ENCODE measurements at places on chromosomes 12 and 14. TPM values are rescaled to one million over a fixed set of nuclear protein-coding genes. Genes with fewer than 3 reads are reported as not detected.

GRCh38 chr14:99147366-99147740 lies 124.6 kb downstream of the BCL11B start:
- DNase-seq, result no peak

DNA sequence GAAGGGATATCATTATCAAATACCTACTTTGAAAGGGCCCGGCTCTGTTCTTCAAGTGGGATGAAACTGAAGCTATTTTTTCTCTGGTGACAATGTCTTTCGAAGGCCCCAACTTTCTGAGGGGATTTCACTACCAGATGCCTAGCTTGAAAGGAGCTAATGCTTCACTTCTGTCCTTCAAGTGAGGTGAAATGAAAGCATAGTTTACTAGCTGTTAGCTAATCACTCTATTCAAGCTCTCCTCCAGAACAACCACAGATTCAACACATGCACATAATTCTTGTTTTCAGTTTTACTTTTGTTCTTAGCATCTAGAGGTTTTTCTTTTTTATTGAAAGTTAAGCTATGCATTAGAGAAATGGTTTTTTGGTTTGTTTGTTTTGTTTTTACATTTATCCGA lies 571.4 kb downstream of the NOVA1 start:
- DNase-seq, result no peak

DNA sequence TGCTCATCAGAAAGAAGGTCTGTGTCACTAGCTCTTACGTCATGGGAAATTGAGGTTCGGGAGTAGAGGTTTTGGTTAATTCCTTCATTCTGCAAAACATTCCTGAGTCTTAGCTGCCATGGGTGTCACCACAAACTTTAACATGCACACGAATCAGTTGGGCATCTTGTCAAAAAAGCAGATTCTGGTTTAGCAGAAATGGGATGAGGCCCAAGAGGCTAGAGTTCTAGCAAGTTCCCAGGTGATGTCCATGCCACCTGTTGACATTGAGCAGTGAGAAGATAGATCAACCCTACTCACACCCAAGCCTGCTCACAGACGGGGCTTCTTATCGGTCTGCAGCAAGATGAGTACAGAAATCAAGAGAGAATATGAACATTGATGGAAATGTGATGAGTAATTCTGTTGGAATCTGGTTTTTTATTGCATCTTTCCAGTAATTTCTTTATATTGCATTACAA lies 11.7 kb upstream of the RIN3 start:
- DNase-seq, result no peak

DNA sequence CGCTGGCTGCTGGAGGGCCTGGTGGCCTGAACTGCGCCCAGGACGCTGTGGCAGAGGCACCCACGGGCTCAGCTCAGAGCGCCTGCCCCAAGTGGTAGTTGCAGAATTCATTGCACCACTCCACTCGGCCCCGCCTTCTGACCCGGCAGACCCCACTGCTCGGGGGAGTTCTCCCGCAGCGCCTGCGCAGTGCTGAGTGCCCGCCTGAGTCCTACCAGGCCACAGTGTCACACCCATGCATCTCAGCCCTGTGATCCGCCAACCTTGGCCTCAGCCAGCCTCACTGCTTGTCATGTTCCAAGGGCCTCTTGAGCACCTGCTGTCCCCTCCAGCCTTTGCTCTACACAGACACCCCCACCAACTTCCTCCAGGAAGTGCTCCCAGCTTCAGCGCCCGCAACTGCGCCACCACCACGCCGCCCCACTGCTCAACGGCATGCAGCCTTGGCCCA lies 12.2 kb downstream of the DEGS2 start:
- no peak for DNase-seq

DNA sequence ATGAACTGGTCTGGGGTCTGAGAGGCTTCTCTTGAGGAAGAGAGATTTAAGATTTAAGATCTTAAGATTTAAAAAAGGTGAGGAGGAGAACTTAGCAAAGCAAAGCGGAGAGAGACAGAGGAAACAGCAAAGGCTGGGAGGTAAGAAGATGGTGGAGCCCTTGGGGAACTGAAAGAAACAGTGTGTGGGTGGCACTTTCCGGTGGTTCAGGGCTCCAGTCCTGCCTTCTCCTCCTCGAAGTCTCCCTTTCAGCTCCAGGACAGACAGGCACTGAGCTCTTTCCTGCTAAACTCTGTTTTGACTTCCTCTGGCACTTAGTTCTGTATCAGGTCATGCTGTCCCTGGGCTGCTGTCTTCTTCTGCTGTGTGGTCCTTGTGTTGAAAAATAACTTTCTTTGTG lies 298.7 kb upstream of the SRRM4 start:
- DNase-seq, result no peak

DNA sequence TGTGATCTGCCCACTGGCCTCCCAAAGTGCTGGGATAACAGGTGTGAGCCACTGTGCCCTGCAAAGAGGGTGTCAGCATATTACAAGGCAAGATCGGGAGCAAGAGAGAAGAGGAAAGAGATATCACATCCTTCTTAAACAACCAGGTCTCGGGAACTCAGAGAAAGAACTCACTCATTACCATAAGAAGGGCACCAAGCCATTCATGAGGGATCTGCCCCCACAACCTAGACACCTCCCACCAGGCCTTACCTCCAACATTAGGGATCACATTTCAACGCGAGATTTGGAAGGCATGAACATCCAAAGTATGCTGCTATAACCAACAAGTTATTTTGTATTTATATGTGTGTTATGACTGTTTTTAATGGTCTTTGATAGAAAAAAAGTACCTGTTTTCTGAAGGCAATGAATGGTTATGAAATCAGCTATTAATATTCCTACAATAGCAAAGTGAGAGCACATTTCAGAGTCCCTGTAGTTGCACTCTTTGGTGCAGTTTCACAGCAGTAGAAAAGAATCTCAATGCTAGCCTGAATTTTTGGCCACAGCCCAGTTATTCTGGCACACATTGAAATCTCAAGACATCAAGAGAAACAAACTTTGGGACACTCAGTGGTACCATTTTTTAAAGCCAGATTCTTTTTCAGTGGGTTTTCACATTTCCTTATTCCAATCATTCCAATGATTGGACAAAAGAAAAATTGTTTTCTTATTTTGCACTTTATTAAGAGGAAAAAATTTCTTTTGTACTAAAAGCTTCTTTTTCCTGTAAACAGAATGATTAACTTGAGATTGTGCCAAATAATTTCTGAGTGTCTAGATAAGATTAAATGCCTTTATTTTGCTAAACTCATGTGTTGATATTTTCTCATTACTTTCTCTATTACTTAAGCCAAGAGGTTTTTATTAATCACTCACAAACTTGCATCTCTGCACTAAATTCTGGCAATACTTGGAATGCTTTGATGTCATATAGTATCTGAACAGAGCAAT lies 582.6 kb upstream of the ATP2B1 start:
- DNase-seq, result no peak

DNA sequence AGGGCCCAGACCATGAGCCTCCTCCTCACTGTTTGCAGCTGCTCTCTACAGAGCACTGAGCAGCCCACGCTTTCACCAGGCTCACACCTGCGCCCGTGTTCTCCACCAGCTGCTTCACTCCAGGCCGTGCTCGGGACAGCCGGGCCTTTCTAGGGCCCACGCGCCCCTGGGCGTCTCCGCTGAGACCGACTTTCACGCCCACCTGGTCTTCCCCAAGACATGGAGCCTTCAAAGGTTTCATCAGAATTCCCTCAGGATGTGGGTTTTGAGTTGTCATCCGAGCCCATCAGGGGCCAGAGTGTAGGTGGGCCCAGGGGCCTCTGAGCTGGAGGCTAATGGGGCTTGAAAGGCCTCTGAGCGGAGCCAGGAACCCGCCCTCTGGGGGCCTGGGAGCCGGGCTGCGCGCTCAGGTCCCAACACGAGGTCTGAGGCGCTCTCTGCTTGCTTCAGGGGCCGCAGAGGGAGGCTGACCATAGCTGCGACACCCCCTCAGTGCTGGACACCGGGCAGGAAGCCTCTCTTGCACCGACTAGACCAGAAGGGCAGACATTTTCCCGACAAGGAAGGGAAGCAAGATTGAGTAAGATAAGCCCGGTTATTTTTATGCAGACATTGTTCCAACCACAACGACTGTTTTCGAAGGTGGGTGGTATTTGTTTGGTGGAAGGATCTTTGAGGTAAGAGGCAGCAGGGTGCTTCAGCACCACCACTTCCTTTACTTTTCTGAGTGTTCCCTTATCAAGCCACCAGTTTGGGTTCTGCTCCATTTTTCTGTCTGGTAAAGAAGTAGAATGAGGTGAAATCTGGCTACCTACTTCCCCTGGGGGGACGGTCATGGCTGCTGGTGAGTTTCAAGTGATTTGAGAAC lies 125.0 kb upstream of the FUT8 start:
- no peak for DNase-seq

DNA sequence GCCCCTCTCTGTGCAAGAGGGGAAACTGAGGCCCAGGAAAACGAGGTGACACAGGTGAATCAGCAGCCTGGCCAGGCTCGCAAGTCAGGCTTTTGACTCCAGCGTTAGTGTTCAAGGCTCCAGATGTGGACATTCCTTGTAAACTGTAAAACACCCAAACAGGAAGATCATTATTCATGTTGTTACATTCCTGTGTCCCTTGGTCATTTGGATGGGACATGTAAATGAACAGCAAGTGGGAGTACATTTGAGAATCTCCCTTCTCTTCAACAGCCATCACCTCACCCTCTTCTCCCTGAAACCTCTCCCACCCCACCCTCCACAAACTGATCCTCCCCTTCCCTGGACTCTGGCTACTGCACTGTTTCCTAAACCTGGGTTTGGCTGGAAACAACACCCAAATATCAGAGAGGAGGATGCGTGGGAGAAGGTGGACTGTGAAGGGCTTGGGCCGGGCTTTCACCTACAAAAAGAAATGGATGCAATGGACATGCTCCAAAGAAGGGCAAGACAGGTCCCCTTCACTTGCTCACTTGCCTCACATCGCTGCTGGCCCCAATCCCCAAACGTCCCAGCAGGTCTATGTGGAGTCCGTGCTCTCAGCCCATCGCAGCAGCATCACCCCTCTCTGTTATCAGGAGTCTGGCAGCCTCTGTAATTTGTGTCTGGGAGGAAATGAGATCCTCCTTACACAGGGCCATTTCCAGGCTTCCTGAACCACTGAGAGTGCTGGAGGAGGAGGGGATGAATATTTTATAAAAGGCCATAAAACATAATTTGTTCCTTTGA lies 76.7 kb downstream of the GALNT8 start:
- no peak for DNase-seq

DNA sequence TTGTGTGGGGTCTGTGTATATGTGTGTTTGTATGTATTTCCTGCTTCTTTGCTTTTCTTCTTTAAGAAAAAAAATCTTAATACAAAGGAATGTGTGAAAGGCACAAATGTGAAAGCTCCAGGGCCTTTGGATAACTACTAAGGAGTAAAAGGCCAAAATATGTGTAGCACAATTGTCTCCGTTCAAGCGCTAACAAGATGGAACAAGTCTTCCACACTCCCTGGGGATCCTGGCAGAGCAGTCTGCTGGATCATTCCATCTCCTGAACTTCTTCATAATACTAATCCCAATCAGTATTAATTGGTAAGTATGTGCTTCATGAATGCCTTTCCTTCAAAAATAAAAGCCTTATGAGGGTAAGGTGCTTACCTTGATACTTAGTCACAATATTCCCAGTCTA lies 462.5 kb upstream of the TBX3 start:
- DNase-seq, result no peak

Gene AGAP2
- 2.3 TPM for total RNA-seq

Gene RHOF
- total RNA-seq, result 5.3 TPM

- no peak for DNase-seq
These were observed 6.0 kb downstream of the SERPINA3 start for GRCh38 chr14:94617988-94618822.

- DNase-seq, result no peak
These were observed 2.9 kb downstream of the PPM1A start for GRCh38 chr14:60251877-60252276.

GRCh38 chr14:60304509-60304908 lies 55.5 kb downstream of the PPM1A start:
- no peak for DNase-seq
